ENCODE measurements at places on chromosomes 5 and 9.

DNA sequence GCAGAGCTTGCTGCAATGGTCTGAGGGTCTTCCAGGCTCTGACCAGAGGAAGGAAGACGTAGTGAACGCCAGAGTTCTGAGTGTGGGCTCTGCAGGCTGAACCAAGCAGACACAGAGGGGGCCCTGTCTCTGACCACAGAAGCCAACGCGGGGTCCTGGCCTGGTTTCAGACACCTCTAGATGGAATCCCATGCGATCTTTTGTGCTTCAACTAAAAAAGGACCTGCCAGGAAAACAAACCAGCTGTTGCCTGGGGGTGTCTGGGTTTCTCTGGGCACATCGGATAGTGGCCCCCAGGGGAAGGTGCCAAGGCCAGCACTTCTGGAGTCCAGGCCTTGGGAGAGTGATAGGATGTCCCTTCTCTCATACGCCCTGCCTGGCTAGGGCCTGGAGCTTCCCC, 12.9 kb downstream of the PRDM12 start:
- no peak for DNase-seq

- no peak for DNase-seq
These were observed 196.4 kb downstream of the TRPM3 start for GRCh38 chr9:70924895-70925547.

GRCh38 chr9:121372239-121373010, 2.4 kb upstream of the STOM start:
- no peak for DNase-seq

GRCh38 chr9:120377268-120378159, 202.5 kb downstream of the CDK5RAP2 start:
- DNase-seq, result no peak

DNA sequence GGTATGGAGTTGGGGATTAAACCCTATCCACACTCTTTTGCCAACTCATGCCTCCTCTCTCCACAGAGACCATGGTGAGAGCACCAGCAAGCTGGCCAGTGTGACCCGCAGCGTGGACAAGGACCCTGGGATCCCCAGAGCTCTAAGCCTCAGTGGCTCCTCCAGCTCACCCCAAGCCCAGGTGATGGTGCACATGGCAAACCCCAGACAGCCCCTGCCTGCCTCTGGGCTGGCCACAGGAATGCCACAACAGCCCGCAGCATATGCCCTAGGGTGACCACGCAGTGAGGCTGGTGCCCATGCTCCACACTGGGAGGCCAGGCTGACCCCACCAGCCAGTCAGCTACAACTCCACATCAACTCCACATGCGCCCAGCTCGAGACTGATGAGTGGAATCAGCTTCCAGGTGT, 11.5 kb upstream of the CARD19 start:
- no peak for DNase-seq

- no peak for DNase-seq
These were observed 279.7 kb upstream of the TUT7 start for GRCh38 chr9:86633945-86634344.

- DNase-seq, result no peak
These were observed 44.1 kb upstream of the SELENOP start for GRCh38 chr5:42855811-42856210.

DNA sequence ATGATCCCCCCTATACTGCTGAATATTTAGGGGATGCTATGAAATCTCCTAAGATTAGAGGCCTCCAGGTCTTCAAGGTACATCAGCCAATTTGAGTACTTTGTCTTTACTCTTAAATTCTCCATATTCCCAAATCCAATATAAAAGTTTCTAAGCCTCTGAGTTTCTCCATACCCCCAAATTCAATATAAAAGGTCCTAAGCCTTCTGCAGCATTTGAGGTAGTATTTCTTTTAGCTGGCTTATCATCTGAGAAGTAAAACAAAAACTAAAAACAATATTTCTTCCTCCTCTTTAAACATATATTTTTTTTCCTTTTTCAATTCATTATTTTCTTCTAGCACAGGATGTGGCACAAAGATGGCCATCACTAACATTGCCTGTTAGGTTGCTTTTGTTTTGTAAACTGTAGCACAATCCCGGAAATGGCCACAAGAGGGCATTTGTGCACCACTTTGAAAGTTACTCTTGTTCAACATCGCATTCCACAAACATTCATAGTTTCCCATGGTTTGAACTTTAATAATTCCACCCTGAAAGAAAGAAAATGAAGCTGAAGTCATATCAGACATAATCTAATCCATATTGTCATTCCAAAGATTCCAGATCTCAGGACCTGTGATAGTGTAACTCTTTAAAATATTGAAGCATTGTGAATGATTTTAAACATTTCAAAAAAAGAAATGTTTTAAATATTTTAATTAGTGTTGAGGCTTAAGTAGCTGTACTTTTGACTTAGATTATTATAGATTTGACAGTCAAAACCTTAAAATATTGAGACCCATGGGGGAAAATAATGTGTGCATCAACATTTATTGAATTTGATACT, 21.0 kb upstream of the SCGB3A2 start:
- no peak for DNase-seq

- DNase-seq, result no peak
These were observed 30.6 kb downstream of the PLPP7 start for GRCh38 chr9:131320031-131320685.

GRCh38 chr5:29994519-29994918, 1199.0 kb upstream of the CDH6 start:
- no peak for DNase-seq

Data from 8988T (cell line).